Fibroblast of skin of abdomen (primary cell): ENCODE measurements at places on chromosomes 5 and 9.
A peak's percentile ranks its signal among the peaks of the same experiment; 100 is the strongest.

GRCh38 chr9:131799177-131799823, 59.4 kb upstream of the RAPGEF1 start:
- DNase-seq, result peak; percentile 33

DNA sequence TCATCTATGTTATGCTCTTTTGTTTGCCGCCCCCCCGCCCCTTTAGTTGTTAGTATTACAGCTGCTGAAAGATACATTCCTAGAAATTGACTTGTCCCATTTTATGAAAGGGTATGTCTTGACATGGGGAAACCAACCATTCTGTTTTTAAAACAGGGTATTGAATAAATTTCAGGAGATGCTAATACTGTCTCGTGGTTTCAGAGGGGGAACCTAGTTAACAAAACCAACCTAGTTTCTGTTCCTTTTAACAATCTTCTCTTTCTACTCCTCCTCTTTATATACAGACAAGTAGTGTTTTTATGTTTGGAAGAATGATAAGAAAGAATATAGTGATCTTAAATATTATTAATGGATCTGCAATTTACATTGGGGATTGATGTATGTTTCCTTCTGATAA, 3.5 kb downstream of the PIP5K1B start:
- DNase-seq, result no peak

- no peak for DNase-seq
Observed at GRCh38 chr9:132823370-132824145, 54.5 kb downstream of the AK8 start.

GRCh38 chr5:114839360-114839759, 330.3 kb downstream of the TRIM36 start:
- DNase-seq, result no peak

DNA sequence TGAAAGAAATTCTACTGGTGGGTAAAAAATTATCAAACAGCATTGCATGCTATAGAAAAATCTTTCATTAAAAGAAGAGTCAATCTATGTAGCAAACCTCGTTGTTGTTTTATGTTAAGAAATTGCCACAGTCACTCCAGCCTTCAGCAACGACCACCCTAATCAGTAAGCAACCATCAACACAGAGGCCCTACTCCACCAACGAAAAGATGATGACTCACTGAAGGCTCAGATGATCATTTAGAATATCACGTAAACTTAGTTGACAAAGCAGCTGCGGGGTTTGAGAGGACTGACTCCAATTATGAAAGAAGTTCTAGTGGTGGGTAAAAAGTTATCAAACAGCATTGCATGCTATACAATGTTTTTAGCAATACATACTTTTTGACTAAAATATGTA, 242.6 kb downstream of the DRD1 start:
- DNase-seq, result no peak

DNA sequence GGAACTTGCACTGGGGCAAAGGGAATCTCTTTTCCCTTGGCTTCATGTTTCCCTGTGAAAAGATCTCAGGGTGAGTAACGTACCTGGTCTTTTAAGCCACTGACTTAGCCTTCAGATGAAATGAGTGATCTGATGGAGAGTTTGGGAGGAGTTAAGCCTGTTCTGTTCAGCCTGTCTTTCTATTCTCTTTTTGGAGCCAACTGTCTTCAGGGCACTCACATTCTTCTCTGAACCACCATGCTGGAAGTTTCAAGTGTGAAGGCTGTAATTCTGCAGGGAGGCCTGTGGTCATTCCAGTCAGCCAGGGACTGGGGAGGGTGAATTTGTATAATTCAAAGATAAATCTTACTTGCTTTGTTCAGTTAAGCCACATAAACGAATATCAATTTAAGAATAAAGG, 722.2 kb upstream of the SEMA6A start:
- no peak for DNase-seq

DNA sequence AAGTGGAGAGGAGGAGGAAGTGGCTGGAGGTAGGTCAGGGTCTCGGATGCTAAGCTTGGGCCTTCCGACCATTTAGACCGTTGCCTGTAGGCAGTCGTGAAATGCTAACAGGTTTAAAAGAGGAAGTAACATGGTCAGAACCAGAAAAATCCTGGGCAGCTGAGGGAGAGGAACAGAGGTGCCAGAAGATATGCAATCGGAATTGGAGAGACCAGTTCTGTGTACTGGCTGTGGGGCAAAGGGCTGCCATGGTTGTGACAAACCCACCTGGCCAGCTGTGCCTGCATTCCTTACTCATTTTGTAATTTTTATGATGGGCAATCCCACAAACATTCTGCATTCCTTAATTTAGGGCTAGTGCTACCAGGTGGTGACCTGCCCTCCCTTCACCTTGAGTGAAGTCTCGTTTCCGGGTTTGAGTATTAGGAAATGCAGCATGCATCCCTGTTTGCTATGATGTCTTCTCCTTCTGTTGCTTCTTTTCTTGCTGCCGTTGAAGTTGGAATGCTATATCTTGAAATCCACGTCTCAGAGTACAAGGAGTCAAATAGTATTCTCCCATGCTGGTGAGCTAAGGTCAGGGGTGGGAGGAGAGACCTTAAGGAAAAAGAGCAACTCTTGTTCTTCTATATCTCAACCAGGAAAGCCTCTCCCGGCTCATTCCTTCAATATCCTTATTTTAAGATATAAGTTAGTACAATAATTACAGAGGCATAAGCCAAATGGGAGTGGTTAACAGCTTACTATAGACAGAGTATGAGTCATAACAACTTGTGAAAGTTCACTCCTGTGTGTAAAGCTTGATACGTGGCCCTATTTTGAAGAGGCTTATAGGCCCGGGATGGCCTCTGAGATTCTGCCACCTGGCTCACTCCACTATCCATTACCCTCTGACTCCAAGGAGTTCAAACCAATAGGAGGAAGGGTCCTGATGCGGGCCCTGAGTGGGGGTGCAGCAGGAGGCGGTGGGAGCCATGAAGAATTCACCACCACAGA, 37.0 kb downstream of the B4GALT1 start:
- peak; percentile 60 for DNase-seq

GRCh38 chr5:133778636-133779035, 166.3 kb upstream of the FSTL4 start:
- DNase-seq, result no peak

GRCh38 chr9:116943970-116944369, 256.9 kb downstream of the TRIM32 start:
- no peak for DNase-seq

- DNase-seq, result no peak
Observed at GRCh38 chr5:159195775-159196174, 13.6 kb downstream of the RNF145 start.

DNA sequence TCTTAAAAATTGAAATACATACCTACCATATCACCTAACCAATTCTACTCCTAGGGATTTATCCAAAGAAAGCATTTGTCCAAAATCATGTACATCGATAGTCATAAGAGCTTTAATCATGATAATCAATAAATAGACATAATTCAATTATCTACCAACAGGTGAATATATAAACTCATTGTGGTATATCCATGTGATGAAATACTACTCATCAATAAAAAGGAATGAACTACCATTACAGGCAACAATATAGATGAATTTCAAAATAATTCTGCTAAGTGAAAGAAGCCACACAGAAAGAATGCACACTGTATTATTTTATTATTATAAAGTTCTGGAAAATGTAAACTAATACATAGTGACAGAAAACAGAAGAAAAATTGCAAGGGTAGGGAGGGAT, 81.8 kb downstream of the RFX3 start:
- no peak for DNase-seq

DNA sequence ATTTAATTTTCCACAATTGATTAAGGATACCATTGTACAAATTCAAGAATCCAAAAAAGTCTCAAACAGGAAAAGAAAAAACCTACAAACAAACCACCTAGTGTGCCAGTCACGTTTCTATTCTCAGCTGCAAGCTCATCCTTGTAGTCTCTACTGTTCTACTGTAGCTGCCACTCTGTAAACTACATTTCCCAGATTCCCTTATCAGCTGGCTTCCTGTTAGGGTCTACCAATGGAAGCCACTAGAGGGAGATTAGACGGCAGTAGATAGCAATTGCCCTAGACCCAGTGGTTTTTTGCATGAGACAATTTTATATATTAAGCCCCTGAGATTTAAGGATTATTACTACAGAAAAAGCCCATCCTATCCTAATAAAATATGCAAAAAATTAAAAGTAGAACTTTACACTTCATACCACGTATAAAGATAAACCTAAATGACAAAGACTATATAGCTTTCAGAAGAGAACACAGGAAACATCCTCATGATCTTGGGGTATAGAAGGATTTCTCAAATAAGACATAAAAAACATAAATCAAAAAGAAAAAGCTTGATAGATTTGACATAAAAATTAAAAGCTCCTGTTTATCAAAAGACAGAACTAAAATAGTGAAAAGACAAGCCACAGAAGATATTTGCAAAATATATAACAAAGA, 37.4 kb downstream of the P4HA2 start:
- peak; percentile 72 for DNase-seq

GRCh38 chr9:8207596-8207995, 408.0 kb upstream of the DMAC1 start:
- DNase-seq, result no peak

DNA sequence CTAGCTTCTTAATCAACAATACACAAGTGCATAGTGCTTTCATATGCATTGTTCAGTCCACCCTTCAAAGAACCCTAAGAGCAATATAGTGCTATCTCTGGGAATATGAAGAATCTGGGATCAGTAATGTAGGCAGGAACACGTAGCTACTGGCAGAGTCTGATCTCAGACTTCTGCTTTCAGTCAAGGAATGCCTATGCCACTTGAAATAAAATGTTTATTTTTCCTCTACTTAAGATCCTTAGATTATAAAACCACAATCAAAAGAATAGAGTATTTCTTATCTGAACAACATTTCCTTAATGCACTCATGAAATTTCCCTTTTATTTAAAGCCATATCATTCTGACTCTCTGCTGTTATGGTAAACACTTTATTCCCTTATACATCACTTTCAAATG, 1407.8 kb upstream of the C9orf72 start:
- DNase-seq, result no peak

GRCh38 chr9:14153310-14153720, 160.6 kb downstream of the NFIB start:
- DNase-seq, result peak; percentile 49

DNA sequence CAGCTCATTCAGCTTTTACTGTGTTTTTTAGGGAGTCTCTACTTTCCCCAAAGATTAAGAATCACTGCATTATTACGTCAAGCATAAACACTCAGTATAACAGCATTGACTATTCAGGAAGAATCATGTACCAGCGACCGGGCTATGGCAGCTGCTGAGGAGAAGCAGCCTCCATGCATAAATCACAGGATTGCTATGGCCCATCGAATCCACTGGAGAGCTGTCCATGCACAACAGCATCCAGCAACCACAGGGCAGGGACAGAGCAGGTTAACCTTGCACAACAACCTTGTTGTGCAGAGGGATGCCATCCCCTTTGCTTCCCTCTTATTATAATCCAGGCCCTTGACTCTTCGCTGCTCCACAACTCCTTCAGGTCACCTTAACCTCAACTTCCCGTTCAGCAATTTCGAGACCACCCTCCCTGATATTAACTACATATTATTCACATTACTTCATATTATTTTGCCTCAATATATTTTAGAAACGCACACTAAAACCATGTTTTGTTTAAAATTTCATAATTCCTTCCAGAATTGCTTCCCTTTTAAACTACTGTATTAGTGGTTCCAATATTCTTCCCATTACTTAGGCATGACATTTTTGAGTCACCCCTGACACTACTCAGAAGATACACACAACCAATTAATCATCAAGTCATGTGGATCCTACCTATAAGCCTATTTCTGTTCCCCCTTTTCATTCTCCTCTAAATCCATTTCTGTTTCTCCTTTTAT, 991 bp downstream of the IARS1 start:
- peak; percentile 14 for DNase-seq

- DNase-seq, result peak; percentile 68
Observed at GRCh38 chr9:89122949-89123348, 55.7 kb downstream of the SHC3 start.

DNA sequence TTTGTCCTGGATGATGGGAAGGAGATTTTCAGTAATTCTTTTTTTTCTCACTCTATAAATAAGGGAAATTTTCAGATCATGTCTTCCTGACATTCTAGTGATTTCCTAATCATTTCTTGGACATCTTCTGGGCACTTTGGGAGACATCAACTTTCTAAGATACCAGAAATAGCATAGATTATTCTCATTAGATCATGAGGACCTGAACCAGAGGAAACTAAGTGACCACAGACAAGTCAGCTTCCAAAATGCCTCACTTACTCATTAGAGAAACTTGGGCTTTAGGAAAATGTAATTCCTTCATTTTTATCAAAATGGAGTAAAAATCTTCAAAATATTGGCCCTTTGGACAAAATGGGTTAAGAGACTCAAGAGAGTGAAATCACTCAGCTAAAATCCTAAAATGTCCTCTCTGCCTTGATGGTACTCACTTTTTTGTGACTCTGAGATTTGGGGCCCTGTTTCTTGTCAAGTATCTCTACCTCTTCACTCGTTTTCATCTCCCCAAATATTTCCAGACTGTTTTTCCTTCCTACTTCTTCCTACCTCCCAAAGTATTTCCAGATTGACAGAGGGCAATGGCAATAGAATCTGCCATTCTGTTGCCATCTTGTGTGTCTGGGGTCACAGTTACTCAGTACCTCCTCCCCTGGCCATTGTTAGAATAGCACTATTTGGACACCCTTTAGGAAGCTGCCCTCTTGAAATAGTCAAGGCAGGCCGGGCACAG, 194.5 kb downstream of the NR3C1 start:
- DNase-seq, result no peak

DNA sequence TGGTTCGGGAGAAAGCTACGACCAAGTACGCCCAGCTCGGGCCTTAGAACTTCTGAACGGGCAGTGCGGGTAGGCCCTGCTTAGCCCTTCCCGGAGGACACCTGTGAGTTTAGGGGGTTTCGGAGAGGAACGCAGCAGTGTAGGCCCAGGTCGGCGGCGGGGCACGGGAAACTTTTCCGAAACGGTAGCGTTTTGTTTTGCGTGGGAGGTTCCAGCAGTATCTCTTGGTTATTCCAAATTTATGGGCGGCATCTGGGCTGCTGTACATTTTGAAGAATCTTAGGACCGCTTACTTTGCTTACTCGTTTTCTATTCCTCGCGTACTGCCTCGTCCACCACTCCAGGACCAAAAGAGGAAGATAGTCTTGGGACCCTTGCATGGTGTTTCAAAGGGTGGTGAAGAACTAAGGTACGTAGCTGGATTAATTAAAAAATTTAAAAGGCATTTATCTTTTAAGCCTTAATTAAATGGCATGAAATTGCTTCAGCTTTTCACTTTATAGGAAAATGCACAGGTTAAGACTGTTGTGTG, 492 bp downstream of the TENT2 start:
- no peak for DNase-seq

GRCh38 chr5:145586661-145587307, 248.4 kb downstream of the PRELID2 start:
- no peak for DNase-seq

GRCh38 chr9:136820971-136821825, 13.4 kb downstream of the RABL6 start:
- DNase-seq, result peak; percentile 23

DNA sequence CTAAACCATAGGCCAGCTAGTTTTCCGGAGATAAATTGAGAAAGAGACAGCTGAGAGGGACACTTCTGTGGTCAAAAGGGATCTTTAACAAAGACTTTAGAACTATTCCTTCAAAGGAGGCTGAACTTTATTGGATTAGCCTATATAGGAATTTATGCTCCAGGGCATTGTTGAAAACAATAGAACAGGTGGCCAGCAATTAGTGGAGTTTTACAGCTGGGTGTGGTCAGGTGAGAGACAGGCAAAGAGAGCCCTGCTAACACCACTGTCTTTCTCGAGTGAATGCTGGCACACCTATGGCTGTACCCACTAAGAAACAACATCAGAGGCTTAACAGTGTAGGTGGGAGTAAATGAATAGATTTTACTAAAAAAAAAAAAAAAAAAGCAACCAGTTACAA, 16.7 kb upstream of the TLR4 start:
- DNase-seq, result no peak
